ENCODE measurements at places on chromosomes 6 and 20. TPM values are rescaled to one million over a fixed set of nuclear protein-coding genes. Genes with fewer than 3 reads are reported as not detected.

HMGCLL1 gene
- total RNA-seq: not detected

WFDC5 gene
- total RNA-seq: not detected

TDRD6 gene
- total RNA-seq: 0.12 TPM

OPN5 gene
- not detected for total RNA-seq

SLC17A3 gene
- not detected for total RNA-seq

HLA-DQB2 gene
- not detected for total RNA-seq

LY6G6C gene
- total RNA-seq: not detected

- no peak for DNase-seq
These were observed 45.4 kb upstream of the MOCS1 start for GRCh38 chr6:39979461-39980328.

DNA sequence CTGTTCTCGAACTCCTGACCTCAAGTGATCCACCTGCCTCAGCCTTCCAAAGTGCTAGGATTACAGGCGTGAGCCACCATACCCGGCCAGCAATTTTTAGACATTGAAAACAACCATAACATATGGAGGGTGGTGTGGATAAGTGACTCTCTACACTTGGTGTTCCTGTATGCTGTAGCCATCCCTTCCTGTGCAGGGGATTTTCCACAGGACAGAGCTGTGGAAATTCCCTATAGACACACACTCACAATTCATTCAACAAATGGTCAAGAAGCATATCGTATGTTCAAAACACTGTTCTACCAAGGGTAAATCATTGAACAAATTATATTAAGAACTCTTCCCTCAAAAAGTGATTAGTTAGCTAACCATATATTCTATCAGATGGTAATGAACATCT lies 6.3 kb downstream of the BTN2A1 start:
- DNase-seq: no peak

DNA sequence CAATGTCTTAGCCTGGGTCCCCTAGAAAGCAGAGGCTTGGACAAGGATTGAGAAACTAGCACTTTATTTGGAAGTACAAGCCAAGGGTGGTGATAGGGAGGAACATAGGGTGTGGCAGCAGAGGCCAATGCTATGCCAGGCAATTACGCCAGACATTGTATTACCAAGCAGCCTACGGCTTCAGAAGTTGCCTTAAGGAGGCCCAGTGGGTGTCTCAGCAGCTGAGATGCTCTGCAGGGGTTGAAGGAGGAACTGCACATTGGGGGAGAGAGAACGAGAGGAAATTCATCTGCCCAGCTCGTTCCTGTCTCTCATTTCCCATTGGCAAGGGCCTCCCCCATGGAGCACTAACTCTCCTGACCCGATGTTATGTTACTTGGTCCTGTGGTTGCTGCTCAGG lies 859 bp downstream of the C20orf202 start:
- DNase-seq: no peak

DNA sequence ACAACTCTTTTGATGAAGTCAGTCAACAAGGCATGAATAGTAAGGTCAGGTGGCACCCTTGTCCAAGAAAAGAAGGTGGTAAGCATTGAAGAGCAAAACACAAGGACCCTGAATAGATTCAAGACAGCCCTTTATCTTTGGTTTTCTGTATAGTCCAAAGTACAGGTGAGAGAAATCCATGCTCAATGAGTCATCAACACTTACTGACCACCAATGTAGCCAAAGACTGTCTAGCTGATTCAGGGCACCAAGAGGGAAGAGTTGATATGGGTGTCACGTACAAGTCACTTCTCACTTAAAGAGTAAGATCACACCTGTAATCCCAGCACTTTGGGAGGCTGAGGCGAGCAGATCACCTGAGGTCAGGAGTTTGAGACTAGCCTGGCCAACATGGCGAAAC lies 528.3 kb downstream of the CD83 start:
- no peak for DNase-seq
